ENCODE measurements at places on chromosomes 3 and 15. TPM values are rescaled to one million over a fixed set of nuclear protein-coding genes. Genes with fewer than 3 reads are reported as not detected.

- no peak for DNase-seq
Observed at GRCh38 chr3:98733812-98734281, 29.3 kb upstream of the ST3GAL6 start.

Gene CALML4
- total RNA-seq = 11.4 TPM

DNA sequence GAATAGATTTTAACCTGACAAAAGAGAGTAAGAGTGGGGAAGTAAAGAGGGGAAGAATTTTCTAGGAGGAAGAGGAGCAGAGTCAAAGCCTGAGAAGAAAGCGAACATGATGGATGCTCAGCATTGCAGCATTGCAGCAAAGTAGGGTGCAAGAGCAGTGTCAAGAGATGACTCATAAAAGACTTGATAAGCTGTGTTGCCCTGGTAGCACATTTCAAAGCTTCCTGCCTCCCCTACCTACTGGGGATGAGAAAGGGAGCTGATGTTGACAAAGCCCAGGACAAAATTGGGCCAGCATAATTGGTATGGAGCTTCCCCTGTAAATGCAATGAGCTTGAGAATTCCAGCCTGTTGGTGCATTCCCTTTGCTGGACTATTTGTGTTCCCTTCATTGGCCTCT lies 121.6 kb upstream of the ST8SIA2 start:
- no peak for DNase-seq

Gene PIF1
- total RNA-seq = 43.9 TPM

Gene NAALADL2
- not detected for total RNA-seq

- DNase-seq = no peak
Observed at GRCh38 chr15:45435124-45435903, 57.0 kb upstream of the GATM start.

Gene COL7A1
- 1.0 TPM for total RNA-seq

Gene IP6K2
- total RNA-seq = 64.3 TPM

Gene CCDC54
- total RNA-seq = not detected

- DNase-seq = no peak
Observed at GRCh38 chr3:112355307-112355687, 22.3 kb downstream of the CD200 start.

Gene BUB1B
- total RNA-seq = 106 TPM

DNA sequence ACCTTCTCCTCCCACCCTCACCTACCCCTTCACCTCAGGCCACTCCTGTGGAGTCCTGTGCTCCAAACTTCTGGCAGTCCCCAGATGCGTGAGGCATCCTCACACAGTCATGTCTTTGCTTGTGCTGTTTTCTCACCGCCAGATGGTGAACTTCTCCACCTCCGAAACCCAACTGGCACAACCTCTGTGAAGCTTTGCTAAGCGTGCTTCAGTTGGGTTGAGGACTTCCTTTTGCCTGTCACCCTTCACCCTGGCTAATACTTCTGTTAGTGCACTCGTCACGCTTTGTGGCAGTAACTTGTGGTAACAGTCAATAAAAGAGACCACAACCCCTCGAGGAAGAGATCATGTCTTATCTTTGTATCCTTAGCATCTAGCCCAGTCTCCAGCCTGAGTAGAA lies 42.0 kb upstream of the SKOR1 start:
- peak; percentile 65 for DNase-seq

Gene TMC3
- not detected for total RNA-seq

Gene SATB1
- total RNA-seq = 305 TPM

Gene SAMMSON
- not detected for total RNA-seq

DNA sequence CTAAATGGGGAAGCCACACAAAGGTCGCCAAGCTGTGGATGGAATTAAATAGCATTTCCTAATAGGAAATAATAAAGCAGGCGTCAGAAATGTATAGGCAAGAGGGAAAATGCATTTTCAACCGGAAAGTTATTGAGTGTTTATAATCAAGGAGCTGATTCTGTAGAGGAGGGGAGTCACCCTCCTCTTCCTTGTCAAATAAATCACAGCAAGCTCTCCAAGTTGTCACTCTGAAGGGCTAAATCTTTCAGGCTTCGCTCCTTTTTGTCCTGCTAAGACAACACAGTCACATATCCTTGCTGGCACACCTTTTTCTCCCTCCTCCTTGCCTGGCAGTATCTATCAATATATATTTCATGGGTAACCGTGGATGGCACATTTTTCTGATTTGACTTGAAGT lies 338.4 kb downstream of the SATB1 start:
- no peak for DNase-seq

DNA sequence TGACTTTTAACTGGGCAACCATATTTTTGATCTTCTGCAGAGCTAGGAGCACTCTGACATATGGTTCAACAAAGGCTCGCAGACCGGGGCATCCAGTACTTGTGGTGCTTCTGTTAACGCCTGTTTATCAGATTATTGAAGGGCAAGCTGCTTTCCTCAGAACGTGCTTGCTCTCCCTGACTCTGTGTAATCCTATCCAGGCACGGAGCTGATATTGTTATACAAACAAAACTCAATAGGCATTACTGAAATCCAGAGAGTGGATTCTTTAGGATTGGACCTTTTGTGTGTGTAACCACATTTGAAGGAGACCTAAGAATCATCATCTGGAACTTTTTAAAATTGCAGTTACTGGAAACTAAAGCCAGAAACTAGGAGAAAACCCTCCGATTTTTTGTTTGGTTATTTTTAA lies 246.5 kb downstream of the PTPRG start:
- no peak for DNase-seq

Gene CRYGS
- 1.5 TPM for total RNA-seq

DNA sequence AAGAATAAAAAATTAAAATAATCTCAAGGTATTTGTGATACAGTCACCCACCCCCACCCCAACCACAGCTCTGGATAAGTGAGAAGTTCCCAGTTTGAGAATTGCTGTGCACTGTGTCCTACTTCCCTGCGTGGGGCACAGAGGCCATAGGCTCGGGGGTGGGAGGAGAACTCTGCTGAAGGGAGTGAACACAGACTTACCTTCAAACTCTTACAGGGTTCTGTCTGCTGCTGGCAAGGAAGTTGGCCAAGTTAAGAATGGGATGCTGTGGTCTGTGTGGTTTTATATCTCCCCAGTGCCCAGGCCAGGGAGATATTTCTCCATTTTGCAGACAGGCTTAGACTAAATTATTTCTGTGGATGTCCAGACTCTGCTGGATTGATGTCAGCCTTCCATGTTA lies 37.6 kb downstream of the SPTSSB start:
- DNase-seq = no peak

Gene HHLA2
- total RNA-seq = 0.26 TPM

- DNase-seq = no peak
Observed at GRCh38 chr3:116254541-116254940, 190.7 kb downstream of the LSAMP start.

Gene ZBBX
- not detected for total RNA-seq

Gene GPR62
- not detected for total RNA-seq

Gene TMEM40
- total RNA-seq = not detected

- no peak for DNase-seq
Observed at GRCh38 chr3:29690686-29691353, 409.9 kb downstream of the RBMS3 start.

Gene GP9
- total RNA-seq = not detected

Gene FBLN2
- not detected for total RNA-seq

- peak; percentile 48 for DNase-seq
Observed at GRCh38 chr3:112302881-112303763, 9.1 kb upstream of the SLC9C1 start.

Gene PCOLCE2
- total RNA-seq = 0.64 TPM

DNA sequence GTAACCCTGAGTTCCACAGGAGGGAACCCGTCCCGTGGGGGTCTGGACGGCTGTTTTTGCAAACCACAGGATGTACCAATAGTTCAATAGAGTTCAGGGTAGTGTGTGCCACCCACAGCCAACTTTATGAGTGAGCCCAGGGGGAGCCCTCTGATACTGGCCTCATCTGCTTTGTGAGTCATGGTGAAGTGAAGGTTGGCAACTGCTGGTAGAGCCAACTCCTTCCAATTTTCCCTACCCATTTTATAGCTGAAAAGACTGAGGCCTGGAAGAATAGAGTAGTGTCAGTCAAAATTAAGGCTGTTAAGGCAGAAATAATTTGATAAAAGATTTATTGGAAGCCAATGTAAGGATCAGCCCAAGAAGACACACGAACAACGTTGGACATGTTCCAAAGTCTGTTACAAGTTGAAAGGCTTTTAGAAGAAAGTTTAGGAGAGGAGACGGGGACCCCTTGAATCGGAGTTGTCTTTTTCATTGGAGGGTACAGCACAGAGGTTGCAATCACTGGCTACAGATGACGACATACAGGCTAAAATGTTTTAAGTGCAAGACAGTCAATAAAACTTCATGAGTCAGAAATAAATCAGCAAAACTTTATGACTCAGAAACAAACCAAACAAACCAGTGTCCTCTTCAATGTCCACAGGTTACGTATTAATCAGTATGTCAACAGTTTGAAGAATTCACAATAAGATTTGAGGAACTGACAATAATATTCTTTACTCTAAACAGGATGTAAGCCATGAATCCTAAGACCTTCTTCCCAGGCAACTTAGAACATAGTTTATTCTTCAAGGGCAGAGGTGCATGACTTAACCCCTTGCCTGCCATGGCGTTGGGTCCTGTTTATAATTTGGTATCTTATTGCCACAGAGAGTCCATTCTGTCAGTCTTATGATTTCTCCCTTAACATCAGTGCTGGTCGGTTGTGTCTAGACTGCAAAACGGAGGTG lies 62.9 kb upstream of the NR2E3 start:
- no peak for DNase-seq

- DNase-seq = no peak
Observed at GRCh38 chr3:138818185-138818860, 16.4 kb downstream of the PIK3CB start.

GRCh38 chr3:157398598-157398997 lies 38.1 kb upstream of the PTX3 start:
- no peak for DNase-seq

DNA sequence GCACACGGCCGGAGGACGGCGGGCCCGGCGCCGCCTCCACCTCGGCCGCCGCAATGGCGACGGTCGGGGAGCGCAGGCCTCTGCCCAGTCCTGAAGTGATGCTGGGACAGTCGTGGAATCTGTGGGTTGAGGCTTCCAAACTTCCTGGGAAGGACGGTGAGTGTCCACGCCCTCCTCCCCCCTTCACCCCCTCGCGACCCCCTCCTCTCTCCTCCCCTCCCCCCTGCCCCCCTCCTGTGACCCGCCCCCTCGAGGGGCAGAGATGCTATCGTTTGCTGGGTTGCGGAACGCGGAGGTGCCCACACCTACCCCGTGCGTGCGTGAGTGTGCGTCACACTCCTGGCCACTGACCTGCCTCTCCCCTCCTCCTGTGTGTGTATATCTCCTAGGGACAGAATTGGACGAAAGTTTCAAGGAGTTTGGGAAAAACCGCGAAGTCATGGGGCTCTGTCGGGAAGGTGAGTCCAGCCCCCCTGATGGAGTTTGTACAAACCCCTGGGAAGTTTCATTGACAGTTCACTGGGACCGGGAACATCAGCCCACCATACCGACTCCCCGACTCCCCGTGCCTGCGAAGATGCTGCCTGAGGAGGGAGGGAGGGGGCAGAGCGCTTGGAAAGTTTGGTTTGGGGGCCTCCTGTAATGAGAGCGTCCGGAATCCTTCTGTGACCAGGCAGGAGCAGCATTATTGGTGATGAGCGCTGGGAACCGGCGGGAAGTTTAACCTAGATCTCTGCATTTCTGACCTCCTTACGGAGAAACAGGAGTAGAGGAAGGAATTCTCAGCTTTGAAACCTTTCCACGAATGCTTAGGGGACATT lies 795 bp upstream of the SCAANT1 start:
- peak; percentile 44 for DNase-seq

Gene CSTA
- total RNA-seq = not detected

- no peak for DNase-seq
Observed at GRCh38 chr3:196063049-196063448, 18.8 kb downstream of the TFRC start.

- DNase-seq = peak; percentile 50
Observed at GRCh38 chr3:49020330-49021212, 1.4 kb upstream of the NDUFAF3 start.

- DNase-seq = no peak
Observed at GRCh38 chr15:98506172-98506571, 142.2 kb upstream of the IGF1R start.

DNA sequence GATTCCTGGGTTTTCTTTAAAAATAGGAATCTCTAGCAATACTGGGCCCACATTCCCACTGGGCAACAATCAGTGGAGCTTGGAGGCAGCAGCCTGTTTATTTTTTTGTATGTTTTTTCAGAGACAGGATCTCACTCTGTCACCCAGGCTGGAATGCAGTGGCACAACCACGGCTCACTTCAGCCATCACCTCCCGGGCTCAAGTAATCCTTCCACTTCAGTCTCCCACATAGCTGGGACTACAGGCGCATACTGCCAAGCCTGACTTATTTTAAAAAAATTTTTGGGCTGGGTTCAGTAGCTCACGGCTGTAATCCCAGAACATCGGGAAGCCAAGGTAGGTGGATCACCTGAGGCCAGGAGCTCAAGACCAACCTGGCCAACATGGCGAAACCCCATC lies 29.1 kb upstream of the GNB5 start:
- no peak for DNase-seq

- DNase-seq = peak; percentile 77
Observed at GRCh38 chr3:53254509-53255422, 1.1 kb downstream of the TKT start.

DNA sequence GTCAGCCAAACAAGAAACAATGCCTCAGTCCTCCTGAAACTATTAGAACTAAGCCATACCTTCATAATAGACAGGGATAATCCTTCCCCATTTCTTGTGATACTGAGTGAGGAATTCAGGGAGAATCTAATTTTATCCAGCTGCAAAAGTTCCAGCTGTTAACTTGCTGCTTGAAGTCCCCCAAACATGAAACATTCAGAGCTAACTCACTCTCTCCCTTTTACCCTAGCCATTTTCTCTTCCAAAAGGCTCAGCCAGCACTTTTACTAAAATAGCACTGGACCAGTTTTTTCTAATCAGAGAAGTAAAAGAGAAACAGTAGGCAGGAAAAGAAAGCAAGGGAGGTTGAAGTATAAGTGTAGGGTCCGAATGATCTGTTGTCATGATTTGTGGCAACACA lies 268.1 kb downstream of the TAFA4 start:
- DNase-seq = no peak

DNA sequence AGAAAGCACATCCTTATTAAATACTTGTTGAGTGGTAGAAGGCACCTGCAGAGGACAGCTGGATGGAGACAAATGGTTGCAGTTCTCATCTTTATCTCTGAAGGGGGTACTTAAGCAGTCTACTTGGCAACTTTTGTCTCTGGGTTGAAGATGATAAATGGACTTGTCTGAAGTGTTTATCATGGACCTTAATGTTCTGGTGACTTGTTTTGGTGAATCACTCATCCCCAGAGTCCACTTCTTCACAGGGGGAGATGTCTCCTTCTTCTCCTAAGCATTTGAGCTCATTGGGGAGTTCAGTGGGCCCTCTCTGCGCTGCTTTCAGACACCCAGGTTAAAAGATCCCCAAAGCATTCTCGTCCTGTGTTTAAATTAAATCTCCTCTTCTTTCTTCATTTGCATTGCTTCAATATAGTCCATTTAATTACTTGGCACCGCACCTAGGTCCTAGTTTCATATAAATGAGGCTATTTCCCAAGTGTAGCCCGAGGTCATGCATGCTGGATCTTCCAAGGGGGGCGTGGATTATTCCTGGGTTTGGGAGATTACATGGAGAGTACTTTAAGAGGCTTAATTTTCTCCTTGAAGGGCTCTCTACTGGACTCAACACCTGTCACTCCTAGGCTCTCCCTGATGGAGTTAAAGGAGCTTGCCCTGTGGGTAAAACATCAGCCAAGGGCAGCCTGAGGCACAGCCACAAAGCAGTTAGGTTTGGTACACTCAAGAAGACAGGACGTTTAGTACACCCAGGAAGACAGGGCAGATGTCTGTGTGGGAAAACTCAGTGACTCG lies 239.3 kb upstream of the C2CD4B start:
- DNase-seq = no peak

- no peak for DNase-seq
Observed at GRCh38 chr15:62173215-62173614, 8.1 kb upstream of the C2CD4B start.

All from activated naive CD4-positive, alpha-beta T cell treated with anti-CD3 and anti-CD28 coated beads for 36 hours (primary cell).